ENCODE measurements at places on chromosomes 7 and 10.

DNA sequence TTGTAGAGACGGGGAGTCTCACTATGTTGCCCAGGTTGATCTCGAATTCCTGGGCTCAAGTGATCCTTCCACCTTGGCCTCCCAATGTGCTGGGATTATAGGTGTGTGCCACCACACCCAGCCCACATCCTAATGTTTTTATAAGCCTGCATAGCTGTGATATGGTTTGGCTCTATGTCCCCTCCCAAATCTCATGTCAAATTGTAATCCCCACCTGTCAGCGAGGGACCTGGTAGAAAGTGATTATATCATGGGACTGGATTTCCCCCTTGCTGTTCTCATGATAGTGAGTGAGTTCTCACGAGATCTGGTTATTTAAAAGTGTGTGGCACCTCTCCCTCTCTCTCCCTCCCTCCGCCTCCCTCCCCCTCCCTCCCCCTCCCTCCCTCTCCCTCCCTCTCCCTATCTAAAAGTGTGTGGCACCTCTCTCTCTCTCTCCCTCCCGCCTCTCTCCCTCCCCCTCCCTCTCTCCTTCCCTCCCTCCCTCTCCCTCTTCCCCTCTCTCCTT, 13.9 kb downstream of the BAMBI start:
- no peak for DNase-seq

GRCh38 chr10:75405598-75406461, 4.3 kb upstream of the ZNF503 start:
- DNase-seq: no peak

DNA sequence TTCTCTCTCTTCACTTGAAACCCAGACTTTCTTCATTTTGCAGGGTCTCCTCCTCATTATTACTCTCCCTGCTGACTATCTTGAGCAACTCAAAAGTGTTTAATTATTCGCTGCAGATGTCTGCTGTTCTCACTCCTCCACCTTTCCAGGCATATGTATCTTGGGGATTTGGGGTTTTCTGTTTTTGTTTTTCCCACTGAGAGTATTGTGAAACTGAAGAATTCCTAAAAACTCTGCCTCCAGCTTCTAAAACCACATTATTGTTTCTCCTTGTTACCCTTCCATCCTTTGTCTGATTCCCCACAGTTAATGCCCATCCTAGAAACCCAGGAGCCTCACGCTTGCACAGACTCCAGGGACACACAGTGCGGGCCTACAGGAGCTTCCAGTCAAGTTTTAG, 51.3 kb downstream of the WNT2 start:
- no peak for DNase-seq

- no peak for DNase-seq
These were observed 44.7 kb downstream of the PITRM1 start for GRCh38 chr10:3127921-3128320.

Measured in stimulated activated CD4-positive, alpha-beta T cell treated with anti-CD3 and anti-CD28 coated beads, Interleukin-1b, Interleukin-23, amount 100 ng/mL, for 24 hours (primary cell).